Activated CD8-positive, alpha-beta memory T cell treated with anti-CD3 and anti-CD28 coated beads for 24 hours (primary cell): ENCODE measurements at places on chromosomes 3 and 15.

DNA sequence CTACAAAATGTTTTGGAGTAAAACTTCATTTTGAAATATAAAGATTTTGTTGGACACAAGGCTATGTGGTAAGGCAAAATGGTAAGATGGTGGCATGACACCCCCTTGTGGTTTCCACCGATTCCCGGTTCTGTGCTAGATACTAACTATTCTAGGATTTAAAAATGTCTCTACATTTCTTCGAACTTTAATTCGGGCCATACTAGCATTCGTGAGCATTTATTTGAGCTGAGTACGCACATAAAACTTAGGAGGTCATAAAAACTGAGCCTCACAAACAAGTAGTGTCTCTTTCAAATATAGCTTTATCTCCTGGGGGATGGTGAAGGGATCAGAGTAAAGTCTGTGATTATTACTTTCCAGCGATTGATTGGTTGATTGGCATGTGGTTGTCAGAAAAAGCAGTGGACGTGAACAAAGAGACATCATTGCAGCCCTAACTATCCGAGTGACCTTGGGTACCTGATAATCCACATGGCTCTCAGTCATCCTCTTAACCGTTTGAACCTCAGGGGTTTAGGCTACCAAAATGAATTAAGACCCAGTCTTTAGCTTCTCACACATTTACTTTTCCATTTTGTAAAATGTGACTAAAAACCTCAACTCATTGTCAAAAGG is 1.1 kb upstream of the ZNF639 start:
- no peak for DNase-seq

- DNase-seq: no peak
Observed at GRCh38 chr3:69439643-69440270, 53.9 kb upstream of the FRMD4B start.

DNA sequence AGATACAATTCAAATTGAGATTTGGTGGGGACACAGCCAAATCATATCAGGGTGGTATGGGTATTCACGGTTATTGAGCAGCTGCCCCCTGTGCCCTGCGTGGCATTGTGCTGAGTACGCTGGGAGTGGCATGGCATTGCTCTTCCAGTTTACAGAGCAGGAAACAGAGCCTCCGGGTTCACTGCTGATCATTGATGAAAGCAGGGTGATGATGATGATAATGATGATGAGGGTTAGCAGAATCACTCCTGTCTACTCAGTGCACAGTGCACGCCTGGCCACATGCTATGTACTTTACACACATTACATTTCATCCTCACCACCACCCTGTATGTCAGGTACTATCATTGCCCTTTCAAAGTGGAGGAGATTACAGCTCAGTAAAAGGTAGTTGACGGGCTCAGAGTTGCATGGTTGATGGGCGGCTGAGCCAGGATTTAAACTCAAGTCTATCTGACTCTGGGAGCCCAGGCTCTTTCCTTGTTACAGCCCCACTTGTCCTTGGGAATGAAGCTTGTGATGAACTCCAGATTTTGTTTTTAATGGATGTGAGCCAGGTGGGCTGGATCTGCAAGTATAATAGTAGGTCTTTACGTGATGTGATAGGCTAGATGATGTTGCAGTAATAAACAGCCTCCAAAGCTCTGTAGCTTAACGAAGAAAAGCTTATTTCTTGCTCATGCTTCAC is 87.6 kb upstream of the MYZAP start:
- no peak for DNase-seq

DNA sequence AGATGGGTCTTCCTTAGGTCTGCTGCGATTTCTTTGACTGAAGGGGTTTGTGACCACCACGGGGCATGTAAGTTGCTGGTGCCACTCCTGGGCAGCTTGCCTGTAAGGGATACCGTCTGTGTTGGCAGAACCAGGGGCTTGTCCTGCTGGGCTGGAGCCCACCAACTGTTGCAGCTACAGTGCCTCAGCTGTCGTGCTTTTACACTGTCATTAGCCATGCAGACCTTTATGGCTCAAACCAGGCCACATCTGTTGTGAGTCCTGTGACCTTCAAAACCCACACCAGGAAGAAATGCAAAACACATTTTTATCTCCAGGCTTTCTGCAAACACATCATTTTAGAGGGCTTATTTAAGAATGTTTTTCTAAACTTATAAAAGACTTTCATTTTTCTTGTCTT is 168.7 kb downstream of the PTPRG start:
- DNase-seq: no peak

GRCh38 chr15:33309602-33310276 is 1.0 kb upstream of the RYR3 start:
- DNase-seq: no peak

- no peak for DNase-seq
Observed at GRCh38 chr3:119211803-119212202, 28.9 kb downstream of the B4GALT4 start.
